ENCODE measurements at places on chromosomes 5 and 9.

GRCh38 chr5:42912184-42912798, 100.6 kb upstream of the SELENOP start:
- no peak for DNase-seq

DNA sequence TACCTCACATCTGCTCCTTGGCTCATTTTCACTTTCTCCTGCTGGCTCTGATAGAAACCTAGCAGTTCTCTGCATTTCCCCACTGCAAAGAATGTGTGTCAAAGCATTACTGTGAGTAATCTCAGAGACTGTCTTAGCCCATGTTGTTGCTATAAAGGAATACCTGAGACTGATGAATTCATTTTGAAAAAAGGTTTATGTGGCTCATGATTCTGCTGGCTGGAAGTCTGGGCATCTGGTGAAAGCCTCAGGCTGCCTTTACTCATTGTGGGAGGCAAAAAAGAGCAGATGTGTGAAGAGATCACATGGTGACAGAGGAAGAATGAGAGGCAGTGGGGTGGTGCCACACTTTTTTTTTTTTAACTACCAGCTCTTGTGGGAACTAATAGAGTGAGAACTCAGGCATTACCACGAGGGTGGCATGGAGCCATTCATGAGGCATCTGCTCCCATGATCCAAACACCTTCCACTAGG, 191.6 kb upstream of the CTNND2 start:
- DNase-seq, result no peak

- no peak for DNase-seq
These were observed 220.4 kb downstream of the MAPKAP1 start for GRCh38 chr9:125486576-125486975.

GRCh38 chr9:134724912-134725604, 83.5 kb downstream of the COL5A1 start:
- DNase-seq, result no peak

DNA sequence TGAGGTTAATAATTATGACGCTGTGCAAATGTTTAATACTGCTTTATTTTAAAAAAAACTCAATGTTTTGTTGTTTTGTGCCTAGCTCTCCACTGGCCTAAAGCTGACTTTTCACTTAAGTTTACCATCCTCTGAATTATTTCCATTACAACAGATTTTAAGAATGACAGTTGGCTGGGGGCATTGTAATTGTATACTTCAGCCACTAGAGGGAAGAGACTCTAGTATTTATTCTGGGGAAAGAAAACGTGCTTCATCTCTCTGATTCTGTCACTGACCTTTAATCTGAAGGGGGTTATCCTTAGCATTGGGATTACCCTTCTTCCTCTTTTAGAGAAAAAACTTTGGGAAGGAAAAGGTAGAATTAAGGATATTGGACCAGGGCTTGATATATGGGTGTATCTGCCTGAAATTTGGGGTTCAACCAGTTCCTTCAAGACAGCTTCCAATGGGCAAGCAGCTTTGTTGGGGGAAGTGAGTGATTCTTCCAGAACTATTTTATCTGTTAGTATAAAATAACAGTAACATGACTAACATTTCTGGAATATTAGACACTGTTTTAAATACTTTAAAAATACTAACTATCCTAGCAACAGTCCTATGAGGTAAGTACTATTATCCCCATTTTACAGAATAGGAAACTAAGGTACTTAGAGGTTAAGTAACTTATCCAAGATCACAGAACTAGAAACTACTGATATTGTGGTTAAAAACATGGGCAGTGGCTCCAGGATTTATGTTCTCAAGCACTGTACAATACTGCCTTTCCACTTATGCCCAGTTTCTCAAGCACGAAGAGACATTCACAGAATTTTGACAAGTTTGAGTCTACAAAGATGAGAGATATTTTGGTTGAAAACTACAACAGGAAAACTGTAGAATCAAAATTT, 208.4 kb downstream of the CD180 start:
- DNase-seq, result no peak

- DNase-seq, result no peak
These were observed 48.2 kb upstream of the TLR4 start for GRCh38 chr9:117656002-117656401.

GRCh38 chr5:177537389-177538361, 16.7 kb downstream of the FAM193B start:
- DNase-seq, result no peak

DNA sequence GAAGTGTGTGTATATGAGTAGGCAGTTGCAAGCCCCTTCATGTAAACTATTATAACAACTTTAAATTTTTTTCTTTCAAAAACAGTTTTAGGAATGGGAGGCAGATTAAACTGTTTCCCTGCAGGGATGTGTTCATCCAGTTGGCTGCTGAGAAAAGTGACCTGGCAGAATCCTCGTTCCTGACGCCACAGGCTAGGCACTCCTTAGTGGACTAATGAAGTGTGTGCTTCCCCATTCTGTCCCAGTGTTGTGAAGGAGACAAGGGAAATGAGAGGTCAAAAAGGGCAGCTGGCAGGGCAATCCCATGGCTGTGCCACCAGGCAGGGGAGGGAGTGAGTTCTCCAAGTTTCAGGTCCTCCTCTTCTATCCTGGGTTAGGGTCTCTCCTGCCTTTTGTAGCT, 59.8 kb downstream of the FOXD1 start:
- no peak for DNase-seq

GRCh38 chr5:141878186-141878710, at the start of gene PCDH1:
Gene PCDH1 (minus strand): TSS chr5:141878410. CDS start chr5:141878262, 148 bp downstream.
- DNase-seq, result peak; percentile 43

GRCh38 chr9:114214181-114214580, 58.8 kb downstream of the COL27A1 start:
- no peak for DNase-seq

DNA sequence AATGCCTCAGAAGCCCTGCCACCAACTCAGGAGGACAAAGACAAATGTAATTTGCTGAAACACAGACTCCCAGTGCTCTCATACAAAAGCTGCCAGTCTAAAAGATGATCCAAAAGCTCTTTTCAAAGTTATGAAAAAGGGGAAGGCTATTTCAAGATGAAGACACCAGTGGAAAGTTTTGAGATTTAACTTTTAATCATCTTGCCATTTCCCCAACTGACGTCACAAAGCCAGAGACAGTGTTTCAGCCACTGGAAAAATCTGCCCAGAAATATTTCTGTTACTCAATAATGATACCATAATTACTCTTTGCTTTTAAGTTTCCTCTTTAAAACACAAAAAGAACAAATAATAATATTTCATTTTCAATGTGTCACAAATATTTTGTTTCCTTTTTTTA, 20.9 kb downstream of the ENG start:
- no peak for DNase-seq

DNA sequence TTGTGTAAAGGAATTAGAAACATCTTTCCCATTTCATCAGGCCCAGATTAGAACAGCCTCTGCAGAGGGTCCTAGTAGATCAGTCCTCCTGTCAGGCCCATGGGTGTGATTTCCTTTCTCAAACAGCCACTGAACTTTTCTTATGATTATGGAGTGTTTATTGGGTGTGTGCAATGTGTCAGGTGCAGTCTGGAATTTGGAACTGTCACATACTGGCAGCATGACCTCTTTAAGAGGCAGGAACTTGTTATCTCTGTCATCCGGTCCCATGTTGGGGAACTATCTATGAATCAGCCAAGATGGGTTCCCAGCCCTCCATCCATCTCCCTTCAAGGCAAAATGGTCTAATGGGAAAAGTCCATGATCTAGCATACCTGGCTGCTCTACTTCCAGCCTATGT, 11.6 kb upstream of the MEGF9 start:
- no peak for DNase-seq

GRCh38 chr5:6431214-6432195, 17.2 kb upstream of the UBE2QL1 start:
- no peak for DNase-seq

- no peak for DNase-seq
These were observed 49.4 kb downstream of the NEURL1B start for GRCh38 chr5:172690258-172691075.

GRCh38 chr9:72351538-72352453, 13.2 kb downstream of the ZFAND5 start:
- DNase-seq, result no peak

DNA sequence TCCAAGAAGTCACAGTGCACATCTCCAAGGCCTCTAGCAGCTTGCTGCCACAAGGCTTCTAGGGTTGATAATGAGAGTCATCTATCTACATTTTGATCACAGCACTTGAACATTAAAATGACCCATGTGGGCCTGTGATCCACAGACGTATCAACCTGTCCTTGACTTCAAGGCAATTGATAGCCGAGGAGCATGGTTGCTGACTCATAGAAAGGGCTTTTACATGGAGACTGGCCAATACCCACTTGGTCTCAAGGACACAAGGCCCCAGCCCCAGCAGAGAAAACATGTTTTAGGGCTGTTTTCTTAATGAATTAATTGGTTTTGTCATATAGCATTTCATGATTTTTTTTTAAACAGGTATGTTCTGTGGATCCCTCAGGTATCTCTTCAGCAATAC, 314.0 kb downstream of the SEMA5A start:
- DNase-seq, result no peak

DNA sequence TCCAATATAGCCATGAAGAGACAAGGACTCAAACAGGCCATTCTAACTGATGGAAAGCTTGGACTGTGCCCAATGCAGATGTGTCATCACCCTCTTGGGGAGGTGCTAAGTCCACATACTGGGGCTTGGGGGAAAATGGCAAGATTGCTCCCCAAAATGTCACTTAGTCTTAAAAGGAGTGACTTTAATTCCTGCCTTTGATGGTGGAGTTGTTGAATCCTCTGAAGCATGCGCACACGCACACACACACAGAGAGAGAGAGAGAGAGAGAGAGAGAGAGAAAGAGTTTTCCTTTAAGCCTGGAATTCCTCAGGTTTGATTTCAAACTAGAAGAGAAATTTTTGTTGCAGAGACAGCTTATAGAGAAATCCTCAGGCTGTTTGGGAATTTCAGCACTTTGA, 161.9 kb upstream of the GAS1 start:
- DNase-seq, result no peak

GRCh38 chr5:151663617-151664293, 23.0 kb downstream of the SPARC start:
- no peak for DNase-seq

GRCh38 chr5:61371474-61371873, 39.4 kb downstream of the ZSWIM6 start:
- no peak for DNase-seq

DNA sequence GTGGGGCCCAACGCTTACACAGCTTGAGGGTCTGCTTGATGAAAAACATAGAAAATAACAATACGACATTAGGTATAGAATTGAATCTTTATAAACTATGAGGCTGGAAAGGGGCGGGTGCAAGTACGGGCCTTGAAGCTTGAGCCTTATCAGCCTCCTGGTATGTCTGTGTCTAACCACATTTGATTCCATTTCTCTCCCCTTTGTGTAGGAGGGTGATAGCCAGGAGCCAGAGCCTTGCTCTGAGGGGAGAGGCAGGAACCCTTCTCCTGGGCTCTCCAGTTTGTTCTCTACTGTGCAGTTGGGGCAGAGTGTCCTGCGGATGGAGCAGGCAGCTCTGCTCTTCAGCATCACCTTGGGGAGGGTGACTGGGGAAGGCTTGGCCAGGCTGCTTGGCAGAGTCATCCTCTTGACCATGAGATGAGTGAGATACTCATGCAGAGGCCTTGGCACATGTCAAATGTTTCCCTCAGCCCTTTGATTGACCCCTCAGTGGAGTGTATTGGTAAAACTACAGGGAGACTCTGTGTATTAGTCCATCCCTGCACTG, 153.5 kb downstream of the SEMA6A start:
- DNase-seq, result no peak

DNA sequence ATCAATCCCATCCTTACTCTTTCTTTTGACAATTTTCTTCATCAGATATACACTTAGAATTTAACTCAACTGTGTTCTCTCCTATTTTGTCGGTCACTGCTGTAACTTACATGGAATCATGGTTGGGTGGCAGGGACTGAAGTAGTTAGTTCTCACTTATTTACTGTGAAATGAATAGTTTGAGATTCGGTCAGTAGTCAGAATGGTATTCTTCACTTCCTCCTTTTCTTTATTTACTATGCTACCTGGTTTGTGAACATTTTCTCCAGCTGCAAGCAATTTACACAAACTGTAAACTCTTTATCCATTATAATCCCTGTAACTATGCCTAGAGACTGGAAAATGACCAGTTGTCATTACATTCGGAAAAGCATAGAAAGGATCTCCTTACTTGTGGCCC, 41.5 kb upstream of the GDNF start:
- no peak for DNase-seq

- DNase-seq, result no peak
These were observed 15.8 kb downstream of the NDST1 start for GRCh38 chr5:150523472-150524350.

DNA sequence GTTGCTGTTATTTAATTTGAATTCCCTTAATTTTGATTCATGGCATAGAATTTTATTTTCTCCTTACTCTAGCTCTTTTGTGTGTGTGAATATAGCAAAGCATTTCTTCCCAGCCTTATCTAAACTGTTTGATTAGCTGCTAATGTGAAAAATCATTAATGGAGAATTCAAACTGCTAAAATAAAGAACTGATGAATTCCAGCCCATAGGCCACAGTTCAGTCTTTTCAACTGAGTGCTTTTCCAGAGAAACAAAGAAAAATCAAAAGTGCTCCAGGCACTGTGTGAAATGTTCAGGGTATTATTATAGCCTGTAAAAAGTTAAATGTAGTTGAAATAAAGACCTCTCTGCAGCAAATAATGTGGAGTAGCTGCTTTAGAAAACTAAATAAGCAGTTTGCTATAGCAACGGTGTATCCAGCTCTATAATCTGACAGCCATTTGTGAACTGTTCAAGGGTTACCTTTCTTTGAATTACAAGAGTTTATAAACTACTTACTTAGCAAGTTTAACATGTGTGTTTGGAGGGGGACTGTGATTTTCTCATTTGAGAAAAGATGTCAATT, 123.8 kb downstream of the GIN1 start:
- DNase-seq, result no peak

GRCh38 chr9:34993502-34994259, 4.1 kb downstream of the DNAJB5 start:
- DNase-seq, result no peak

GRCh38 chr9:129624168-129624759, 1.7 kb upstream of the NTMT1 start:
- peak; percentile 59 for DNase-seq

- DNase-seq, result no peak
These were observed 35.3 kb upstream of the HSPA9 start for GRCh38 chr5:138610415-138610917.

DNA sequence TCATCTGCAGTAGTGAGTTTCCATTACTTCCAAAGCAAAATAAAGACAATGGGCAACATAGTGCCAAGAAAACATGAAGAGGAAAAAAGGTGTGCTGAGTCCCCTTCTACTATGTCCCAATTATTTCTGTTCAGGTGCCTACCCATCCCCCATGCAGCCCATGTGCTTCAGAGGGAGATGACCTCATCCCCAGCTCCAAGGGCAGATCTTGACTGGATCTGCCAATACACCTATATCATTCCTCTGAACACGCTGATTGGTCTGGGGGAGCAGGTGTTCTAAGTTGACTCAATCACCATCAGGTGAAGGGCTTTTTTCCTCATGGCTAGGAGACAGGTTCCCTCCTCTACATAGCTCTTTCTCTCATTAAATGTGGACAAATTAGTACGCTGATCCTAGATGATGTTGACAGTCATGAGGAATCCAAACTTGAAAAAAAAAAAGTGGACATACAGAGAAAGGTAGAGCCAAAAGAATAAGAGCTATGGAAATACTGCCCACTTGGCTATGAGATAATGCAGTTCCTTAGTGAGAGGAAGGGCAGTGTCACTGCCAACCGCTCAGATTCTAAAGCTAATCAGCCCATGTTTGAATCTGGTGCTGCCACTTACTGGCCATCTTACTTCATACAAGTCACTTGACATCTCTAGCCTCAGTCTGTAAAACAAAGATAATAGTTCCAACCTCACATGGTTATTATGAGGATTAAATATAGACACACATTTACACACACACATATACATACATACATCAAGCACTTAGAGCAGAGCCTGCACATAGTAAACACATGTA, 23.1 kb downstream of the PRELID2 start:
- no peak for DNase-seq

All from activated B cell treated with CpG ODN at 0.5 μM for 24 hours (primary cell).